ENCODE measurements at places on chromosomes 5 and 9.

DNA sequence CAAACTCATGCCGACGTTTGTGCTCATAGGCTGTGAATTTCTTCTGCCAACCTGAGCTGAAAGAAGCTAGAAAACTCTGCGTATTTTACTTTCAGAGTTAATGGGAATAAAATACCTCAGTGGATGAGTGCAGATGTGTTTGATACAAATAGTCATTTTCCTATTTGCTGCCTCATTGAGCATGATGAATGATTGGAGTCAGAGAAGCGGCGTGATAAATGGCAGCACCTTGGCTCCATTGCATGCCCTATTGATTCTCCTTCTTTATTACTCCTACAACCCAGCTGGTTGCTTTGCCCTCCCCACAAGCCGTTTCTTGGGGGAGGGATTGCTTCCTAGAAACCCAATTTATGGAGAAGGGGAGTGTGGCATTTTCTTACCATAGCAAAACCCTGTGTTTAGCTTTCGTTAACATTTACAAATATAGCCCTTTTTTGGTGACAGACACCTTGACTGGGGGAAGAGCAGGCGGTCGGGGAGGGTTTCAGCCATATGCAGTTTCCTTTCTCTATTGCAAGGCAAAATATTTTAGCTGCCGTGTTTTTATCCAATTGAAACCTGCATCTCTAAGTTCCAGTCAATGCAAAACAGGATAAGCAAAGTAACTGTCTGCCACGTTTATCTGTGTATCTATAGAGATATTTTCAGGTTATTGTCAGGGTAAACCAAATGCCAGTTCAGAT is 93.1 kb upstream of the TBCA start:
- DNase-seq, result no peak

GRCh38 chr5:138755084-138755748 is 2.0 kb downstream of the CTNNA1 start:
- DNase-seq, result no peak

- DNase-seq, result no peak
Observed at GRCh38 chr5:31811210-31811609, 172.3 kb downstream of the PDZD2 start.

DNA sequence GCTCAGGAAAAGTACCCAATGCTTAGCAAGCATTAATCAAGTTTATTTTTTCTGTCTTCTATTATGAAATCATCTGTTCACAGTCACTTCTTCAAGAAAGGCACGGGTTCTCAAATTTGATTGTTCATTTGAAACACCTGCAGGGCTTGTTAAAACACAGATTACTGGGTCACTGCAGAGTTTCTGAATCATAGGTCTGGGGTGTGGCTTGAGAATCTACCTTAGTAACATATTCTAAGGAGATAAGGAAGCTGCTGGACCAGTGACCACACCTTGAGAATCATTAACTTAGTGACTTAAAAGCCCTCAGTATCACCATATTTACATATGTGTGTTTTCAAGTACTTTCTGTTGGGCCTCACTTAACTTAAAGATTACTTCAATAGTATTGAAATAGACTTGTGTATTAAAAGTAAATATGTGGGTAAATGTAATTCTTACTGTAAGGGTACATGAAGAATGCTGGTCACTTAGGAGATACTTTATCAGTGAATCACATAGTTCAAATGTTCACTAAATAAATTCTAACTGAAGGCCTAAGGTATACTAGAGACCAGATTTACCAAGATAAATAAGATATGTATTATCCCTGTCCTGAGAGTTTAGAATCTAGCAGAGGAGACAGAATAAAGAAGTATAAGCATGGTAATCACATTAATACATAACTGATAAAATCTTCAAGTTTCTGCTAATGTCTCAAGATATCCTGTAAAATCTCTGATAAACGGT is 1342.1 kb upstream of the C9orf72 start:
- no peak for DNase-seq

DNA sequence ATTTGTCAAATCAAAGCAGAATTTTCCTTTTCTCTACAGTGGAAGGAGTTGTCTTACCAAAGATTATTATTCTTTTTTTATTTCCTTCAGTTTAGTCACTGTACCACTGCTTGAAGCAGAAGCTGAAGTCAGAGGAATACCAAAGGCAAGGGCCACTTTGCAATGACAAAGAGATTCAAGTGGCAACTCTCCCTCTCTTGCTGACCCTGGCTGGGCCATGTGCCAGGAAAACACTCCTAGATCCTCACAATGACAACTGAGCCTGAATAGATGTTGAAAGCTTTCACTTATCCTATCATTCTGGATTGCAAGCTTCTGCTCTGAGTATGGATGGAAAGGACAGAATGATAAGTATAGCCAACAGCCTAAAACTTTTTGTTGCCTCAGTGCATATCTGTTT is 618.3 kb downstream of the NR2F1-AS1 start:
- DNase-seq, result no peak

GRCh38 chr5:85140471-85140870 is 755.8 kb upstream of the EDIL3 start:
- no peak for DNase-seq

GRCh38 chr5:98917433-98917832 is 11.4 kb downstream of the CHD1 start:
- no peak for DNase-seq

DNA sequence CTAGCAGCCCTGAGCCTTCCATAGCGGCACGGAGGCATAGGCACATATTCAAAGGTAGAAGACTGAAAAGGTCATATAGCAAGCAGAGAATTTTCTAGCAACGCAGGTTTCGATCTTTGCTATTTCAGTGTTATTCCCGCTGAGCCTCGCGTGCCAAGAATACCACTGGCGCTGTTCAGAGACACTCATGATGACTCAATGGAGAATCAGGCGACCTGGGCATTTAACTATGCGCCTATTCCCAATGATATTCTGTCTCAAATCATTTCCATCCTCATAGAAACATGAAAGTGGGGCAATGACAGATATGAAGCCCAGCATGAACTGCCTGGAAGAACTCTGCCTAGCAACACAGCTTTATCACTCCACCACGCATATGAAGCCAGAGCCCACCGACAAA is 59.9 kb downstream of the EFNA5 start:
- no peak for DNase-seq

DNA sequence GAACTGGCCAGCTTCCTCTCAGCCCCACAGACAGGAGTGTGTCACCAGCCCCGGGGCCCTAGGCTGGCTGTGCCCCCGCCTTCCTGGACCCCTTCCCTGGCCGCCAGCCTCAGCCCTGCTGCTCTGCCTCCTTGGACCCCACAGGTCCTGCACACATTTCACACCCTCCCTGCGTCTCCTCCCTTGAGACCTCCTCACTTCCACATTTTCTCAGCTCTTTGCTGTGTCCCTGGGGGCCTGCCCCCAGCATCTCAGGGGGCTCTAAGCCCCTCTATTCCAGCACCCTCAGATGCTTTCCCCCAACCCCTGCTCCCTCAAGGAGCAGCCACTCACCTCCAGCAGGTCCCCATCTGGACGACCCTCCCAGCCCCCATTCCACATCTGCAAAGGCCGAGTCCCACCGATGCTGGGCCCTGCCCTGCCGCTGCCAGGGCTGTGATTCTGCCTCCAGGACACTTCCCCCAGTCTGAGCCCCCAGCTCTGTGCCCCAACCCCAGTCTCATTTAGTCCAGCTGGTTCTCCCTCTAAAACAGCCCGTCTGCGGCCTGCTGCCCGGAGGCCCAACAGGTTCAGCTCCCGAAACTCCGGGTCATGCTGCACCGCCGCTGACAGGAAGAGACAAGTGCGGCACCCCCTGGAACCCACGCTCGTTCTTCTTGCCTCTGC is 4.2 kb downstream of the SLC34A3 start:
- DNase-seq, result no peak

DNA sequence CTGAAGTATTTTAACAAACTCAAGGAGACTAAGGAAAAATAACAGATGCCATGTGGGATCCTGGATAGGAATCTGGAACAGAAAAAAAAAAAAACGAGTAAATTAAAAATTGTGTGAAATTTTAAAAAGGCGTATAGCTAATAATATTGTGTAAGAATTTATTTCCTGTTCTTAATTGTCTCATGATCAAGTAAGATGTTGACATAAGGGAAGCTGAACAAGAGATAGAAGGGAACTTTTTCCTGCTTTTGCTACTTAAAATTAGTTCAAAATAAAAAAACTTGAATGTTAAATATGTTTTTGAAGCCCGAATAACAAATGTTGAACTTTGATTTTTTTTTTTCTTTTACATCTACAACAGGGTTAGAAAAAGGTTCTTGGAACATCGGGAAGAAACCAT is 10.5 kb downstream of the SNAPC3 start:
- no peak for DNase-seq

- DNase-seq, result no peak
Observed at GRCh38 chr9:100575006-100575405, 2.9 kb upstream of the CAVIN4 start.

DNA sequence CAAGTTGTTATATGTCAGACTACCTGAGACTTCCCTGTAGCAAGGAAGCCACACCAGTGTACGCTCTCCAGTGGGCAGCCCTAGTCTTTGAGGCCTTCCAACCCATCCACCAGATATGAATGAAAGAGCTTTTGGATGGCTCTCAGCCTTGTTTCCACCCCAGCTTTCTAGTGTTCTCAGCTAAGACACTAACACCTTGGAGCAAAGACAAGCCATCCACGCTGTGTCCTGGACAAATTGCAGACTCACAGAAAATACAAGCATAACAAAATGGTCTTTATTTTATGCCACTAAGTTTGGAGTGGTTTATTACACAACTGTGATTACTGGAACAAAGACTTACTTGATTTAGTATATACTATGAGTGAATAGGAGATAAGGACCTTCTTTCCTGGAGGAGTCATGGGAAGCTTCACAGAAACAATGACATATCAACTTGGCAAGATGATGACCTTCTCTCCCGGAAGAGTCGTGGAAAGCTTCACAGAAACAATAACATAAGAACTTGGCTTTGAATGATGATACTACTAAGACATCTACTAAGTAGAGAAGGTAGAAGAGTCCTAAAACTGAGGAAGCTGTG is 134.0 kb upstream of the VCAN start:
- DNase-seq, result no peak

- DNase-seq, result no peak
Observed at GRCh38 chr9:28086881-28087280, 513.6 kb upstream of the C9orf72 start.

- no peak for DNase-seq
Observed at GRCh38 chr5:158837908-158838307, 261.8 kb downstream of the EBF1 start.

- peak; percentile 61 for DNase-seq
Observed at GRCh38 chr9:121369595-121370265, at the start of gene STOM. Gene STOM (minus strand): TSS chr9:121370250. CDS start chr9:121370187, 63 bp downstream.

GRCh38 chr9:2173170-2173569 is 158.0 kb downstream of the SMARCA2 start:
- DNase-seq, result no peak

GRCh38 chr5:82622711-82623514 is 344.8 kb upstream of the RPS23 start:
- no peak for DNase-seq

- DNase-seq, result no peak
Observed at GRCh38 chr5:68646144-68646543, 430.6 kb downstream of the PIK3R1 start.

GRCh38 chr5:50873595-50874277 is 207.3 kb downstream of the PARP8 start:
- no peak for DNase-seq

- peak; percentile 41 for DNase-seq
Observed at GRCh38 chr9:89461265-89461664, 36.6 kb downstream of the SEMA4D start.

GRCh38 chr5:36397901-36398536 is 96.3 kb upstream of the RANBP3L start:
- no peak for DNase-seq

GRCh38 chr5:9610364-9610763 is 19.8 kb downstream of the TAS2R1 start:
- no peak for DNase-seq

DNA sequence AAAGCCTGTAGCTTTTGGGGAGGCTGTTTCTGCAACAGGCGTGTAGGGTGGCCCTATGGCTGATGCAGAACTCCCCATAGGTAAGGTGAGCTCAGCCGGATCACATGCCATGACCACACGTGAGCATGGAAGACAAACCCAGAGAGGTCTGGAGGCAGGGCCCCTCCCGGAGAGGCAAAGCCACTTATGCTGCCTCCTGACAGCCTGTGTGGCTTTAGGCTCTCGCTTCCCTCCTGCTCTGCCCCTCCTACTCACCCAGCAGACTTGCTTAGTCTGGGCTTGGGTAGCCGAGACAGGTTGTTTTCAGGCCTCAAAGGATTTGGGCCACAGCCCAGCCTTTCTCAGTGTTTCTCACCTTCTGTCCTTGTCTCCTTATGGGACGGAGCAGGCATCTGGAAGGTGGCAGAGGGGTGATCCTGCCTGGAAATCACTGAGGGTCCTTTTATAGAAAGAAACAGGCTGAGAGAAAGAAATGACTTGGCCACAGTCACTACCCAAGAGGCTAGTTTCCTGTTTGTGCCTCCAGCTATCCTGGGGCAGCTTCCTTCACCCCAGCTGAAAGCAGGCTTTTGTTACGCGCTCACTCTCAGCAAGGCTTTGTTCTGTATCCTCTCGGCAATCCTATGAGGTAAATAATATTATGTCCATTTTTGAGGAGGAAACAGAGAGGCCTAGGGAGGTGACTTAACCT is 89.9 kb downstream of the DAB2IP start:
- DNase-seq, result no peak

DNA sequence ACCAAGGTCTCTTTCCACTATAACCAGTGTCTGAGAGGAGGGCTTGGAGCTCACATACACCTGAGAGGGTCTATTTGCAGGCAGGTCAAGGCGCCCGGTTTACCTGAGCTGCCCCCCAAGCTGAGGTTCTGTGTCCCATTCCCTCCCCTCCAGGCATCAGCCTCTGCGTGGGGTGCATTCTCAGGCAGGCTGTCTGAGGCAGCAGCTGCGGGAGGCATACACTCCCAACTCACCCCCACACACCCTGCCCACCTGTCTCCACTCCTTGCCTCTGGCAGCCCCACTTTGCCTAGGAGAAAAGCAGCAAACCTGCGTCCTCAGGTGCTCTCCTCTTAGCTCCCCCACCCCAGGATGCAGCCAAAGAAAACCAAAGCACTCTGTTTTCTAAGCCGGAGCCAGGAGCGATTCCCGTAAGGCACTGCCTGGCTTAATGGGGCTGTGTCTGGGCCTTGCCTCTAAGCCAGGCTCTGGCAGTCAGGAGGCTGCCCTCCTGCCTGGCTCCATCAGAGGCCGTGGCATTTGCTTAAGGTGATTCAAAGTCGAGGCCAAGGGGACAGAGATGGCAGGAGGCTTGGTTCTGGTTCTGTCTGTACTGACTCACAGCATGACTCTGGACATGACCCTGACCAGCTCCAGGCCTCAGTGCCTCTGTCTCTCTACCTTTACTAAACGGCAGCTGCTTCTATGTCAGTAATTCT is 139.2 kb upstream of the TRIM32 start:
- no peak for DNase-seq
